Activated CD4-positive, alpha-beta T cell treated with anti-CD3 and anti-CD28 coated beads, Interleukin-2, amount 50 U/mL, for 1 hour (primary cell): ENCODE measurements at places on chromosomes 7 and 10.

DNA sequence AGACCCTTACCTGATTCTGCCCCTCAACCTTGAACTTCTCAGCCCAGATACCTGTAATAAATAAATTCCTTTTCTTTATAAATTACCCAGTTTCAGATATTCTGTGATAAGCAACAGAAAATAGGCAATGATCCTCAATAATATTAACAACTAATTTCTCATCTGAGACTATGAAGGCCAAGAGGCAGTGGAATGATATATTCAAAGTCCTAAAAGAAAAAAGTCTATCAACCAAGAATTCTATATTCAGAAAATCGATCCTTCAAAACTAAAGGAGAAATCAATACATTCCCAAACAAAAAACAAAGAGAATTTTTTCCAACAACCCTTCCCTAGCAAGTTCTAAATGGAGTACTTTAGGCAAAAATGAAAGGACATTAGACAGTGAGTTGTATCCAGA, 279.6 kb downstream of the PTPRN2 start:
- no peak for DNase-seq

DNA sequence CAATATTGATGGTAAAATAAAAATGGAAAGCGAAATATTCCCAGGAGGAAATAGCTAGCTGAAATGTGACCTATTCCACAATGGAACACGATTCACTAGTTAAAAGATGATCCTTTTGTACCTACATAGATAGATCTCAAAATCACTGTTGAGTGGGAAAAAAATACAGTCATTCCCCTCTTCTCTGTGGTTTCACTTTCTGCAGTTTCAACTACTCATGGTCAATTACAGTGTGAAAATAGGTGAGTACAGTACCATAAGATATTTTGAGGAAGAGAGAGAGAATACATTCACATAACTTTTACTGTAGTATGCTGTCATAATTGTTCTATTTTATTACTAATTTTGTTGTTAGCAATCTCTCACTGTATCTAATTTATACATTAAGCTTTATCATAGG, 56.0 kb upstream of the COL13A1 start:
- no peak for DNase-seq

DNA sequence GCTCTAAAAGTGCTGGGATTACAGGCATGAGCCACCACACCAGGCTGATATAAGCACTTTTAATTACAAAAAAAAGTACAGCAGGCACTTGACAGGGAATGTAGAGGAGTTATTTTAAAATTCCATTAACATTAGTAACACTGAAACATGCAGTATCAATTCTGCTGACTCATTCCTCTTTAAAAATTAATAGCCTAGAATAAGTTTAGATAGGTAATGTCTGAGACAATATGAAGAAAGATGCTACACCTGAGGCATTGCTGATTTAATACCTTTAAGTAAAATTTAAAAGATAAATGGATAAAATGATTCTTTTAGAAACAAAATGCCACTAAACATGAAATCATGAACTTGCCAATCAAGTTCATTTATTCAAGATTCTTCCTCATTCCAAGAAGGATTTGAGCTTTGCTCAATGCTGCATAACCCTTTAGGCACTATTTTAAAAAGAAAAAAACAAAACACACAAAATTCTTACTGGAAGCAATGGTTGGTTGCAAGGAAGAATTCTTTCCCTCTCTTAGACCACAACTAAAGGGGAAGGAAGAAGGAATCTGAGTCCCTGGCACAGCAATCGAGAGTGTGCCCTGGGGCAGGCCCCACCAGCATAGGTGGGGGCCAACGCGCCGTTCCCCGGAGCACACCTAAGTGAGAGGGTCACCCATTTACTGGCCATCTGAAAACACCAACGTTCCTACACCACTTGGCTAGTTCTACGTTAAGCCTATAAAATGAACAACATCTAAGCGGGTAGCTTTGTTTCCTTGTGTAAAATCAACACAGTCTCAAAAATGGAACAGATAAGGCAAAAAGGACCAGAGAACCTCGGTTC, 26.6 kb downstream of the ESYT2 start:
- no peak for DNase-seq

DNA sequence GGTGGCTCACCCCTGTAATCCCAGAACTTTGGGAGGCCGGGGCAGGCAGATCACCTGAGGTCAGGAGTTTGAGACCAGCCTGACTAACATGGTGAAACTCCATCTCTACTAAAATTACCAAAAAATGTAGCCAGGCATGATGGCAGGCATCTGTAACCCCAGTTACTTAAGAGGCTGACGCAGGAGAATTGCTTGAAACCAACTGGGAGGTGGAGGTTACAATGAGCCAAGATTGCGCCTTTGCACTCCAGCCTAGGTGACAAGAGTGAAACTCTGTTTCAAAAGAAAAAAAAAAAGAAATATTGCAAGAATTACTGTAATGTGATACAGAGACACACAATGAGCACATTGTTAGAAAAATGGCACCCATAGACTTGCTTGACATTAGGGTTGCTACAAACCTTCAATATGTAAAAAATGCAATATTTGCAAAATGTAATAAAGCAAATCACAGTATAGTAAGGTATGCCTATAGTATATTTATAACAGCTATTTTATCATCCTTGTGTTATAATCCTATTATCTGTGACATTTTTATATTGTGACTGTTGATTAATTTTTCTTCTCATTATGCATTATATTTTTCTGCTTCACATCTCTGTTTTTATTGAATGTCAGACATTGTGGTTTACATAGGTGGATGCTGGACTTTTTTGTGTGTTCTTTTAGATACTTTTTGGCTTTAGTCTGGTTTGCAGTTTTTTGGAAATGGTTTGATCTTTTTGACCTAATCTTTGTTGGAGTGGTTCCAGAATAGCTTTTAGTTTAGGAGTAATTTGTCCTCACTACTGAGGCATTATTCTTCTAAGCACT, 55.4 kb upstream of the HELLS start:
- no peak for DNase-seq

DNA sequence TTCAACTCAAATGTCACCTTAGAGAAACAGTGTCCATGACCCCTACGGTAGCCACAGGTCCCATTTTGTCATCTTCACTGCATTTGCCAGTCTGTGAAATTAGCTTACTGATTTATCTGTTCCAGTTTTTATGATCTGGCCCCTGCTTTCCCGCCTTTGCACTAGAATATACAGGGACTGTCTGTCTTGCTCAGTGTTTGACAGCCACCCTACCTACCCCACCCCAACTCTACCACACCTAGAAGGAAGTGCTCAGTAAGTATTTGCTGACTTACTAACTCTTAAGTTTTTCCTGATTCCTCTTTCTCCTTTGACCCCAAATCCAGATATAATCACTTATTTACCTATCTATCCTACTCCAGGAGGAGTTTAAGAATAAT, 49.5 kb downstream of the CREB3L2 start:
- no peak for DNase-seq

GRCh38 chr10:119131512-119132240, 27.8 kb downstream of the DENND10 start:
- no peak for DNase-seq

DNA sequence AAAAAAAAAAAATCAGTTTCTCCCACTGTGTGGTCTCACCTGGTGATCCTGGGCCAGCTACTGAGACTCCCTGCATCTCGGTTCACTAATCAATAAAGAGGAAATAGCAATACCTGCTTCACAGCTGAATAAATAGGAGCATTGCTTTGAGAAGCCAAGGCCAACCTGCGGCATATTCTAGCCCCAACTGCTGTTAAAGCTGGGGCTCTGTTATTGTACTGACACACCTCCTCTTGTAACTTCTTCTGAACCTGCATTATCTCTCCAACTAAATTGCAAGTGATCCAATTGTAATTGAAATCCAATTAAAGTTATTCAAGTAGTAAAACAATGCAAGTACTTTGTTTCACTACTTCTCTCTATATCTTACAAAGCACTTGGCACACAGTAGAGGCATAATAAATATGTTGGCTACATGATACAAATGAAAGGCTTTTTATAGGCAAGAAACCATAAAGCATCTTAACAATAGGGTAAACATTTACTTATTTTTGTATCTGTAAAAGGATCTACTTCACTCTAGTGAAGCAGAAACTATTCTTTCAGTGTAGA, 38.4 kb downstream of the AMPH start:
- no peak for DNase-seq

DNA sequence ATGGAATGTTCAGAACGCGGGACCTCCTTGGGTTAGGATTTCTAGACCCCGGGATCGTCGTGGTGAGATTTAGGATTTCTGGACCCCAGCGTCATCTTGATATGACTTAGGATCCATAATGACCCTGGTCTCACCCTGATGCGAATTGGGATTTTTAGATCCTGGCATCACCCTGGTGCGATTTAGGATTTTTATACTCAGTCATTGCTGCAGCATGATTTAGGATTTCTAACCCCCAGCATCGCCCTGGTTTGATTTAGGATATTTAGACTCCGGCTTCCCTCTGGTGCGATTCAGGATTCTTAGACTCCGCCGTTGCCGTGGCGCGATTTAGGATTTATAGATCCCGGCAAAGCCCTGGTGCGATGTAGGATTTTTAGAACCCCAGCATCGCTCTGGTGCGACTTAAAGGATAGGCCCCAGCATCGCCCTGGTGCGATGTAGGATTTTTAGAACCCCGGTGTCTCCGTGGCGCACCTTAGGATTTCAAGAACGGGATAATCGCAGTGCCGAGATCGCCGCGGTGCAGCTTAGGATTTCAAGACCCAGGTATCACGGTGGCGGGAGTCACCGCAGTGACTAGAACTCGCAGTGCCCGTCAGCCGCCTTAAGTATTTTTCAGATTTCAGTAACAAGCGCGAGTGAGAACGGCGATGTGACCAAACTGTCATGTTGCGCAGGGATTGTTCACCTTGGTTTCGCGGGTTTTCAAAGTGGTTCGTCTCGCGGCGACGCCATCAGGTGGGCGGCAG, 814 bp downstream of the MEST start:
- no peak for DNase-seq

- no peak for DNase-seq
Measured at GRCh38 chr7:104775531-104775930, 238.5 kb upstream of the KMT2E start.
